A549 treated with RU486 at 1 μM for 4 hours (cell line): ENCODE measurements at places on chromosomes 7 and 10. TPM values are rescaled to one million over a fixed set of nuclear protein-coding genes. Genes with fewer than 3 reads are reported as not detected.

Gene LRRC61
- total RNA-seq, result 0.12 to 0.19 TPM (median 0.17 TPM) in 3 of 5 replicates, not detected in the others

Gene CSTF2T
- total RNA-seq, result 14.6 to 18.0 TPM (median 17.0 TPM) in 5 replicates

Gene OR13A1
- not detected in 5 replicates for total RNA-seq

Gene TRIM73
- total RNA-seq, result 1.2 to 2.9 TPM (median 1.9 TPM) in 5 replicates

Gene EDRF1
- 10.7 to 19.1 TPM (median 16.9 TPM) in 5 replicates for total RNA-seq

Gene ZNF804B
- not detected in 5 replicates for total RNA-seq

Gene GSTO2
- 1.7 to 3.7 TPM (median 2.1 TPM) in 5 replicates for total RNA-seq

Gene ADRA2A
- total RNA-seq, result 0.05 to 0.07 TPM (median 0.06 TPM) in 4 of 5 replicates, not detected in the other

Gene CPN1
- 0.18 to 0.43 TPM (median 0.39 TPM) in 5 replicates for total RNA-seq

Gene HMX2
- 0.10 to 0.22 TPM (median 0.15 TPM) in 3 of 5 replicates, not detected in the others for total RNA-seq

Gene FGFR2
- total RNA-seq, result 0.42 to 1.0 TPM (median 0.64 TPM) in 5 replicates

Gene AGAP5
- 1.4 to 2.9 TPM (median 2.4 TPM) in 5 replicates for total RNA-seq

Gene MYH16
- 0.51 to 0.77 TPM (median 0.66 TPM) in 5 replicates for total RNA-seq

Gene SPDYE8
- total RNA-seq, result not detected in 5 replicates

Gene RP9
- 33.8 to 45.6 TPM (median 35.8 TPM) in 5 replicates for total RNA-seq

Gene NUTM2E
- 0.30 to 0.59 TPM (median 0.47 TPM) in 5 replicates for total RNA-seq

Gene SPDYE6
- total RNA-seq, result not detected in 5 replicates

Gene THSD7A
- 1.3 to 3.3 TPM (median 2.6 TPM) in 5 replicates for total RNA-seq

Gene TSPAN12
- 0.29 to 0.96 TPM (median 0.61 TPM) in 5 replicates for total RNA-seq

Gene HOXA13
- total RNA-seq, result 0.97 to 2.2 TPM (median 2.0 TPM) in 5 replicates

Gene NACAD
- total RNA-seq, result 0.12 to 0.48 TPM (median 0.29 TPM) in 5 replicates

Gene PBLD
- total RNA-seq, result 2.7 to 5.2 TPM (median 3.4 TPM) in 5 replicates

Gene ADIRF
- 0.21 TPM in 1 of 5 replicates, not detected in the others for total RNA-seq

Gene DPYSL4
- total RNA-seq, result 13.4 to 19.1 TPM (median 16.4 TPM) in 5 replicates

Gene CNTNAP2
- 0.02 to 0.03 TPM (median 0.02 TPM) in 3 of 5 replicates, not detected in the others for total RNA-seq

Gene TMEM243
- 16.5 to 31.4 TPM (median 29.4 TPM) in 5 replicates for total RNA-seq

Gene TAC1
- not detected in 5 replicates for total RNA-seq

Gene COX15
- 28.3 to 32.2 TPM (median 29.8 TPM) in 5 replicates for total RNA-seq
